ENCODE measurements at places on chromosomes 2 and 18. TPM values are rescaled to one million over a fixed set of nuclear protein-coding genes. Genes with fewer than 3 reads are reported as not detected.

The MEP1B gene
- 0.38 TPM for total RNA-seq

The ZNF521 gene
- 13.2 TPM for total RNA-seq

DNA sequence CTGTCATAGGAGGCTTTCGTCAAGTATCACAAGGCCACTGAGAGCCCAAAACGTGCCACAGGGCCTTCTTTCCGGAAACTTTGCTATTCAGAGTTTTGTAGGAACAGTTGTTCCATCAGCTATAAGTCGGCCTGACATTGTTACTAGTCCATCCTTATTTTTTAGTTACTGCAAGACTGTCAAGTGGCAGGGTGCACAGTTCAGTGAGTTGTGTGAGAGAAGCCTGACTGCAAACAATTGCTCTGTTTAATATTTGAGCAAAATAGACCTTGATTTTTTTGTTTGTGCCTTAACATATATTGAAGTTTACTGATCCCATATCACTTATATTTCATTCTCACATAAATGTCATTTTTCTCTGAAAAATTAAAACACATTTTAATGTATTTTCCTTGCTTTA, 110.1 kb downstream of the GALNT1 start:
- no peak for DNase-seq

GRCh38 chr18:44630118-44630517, 50.6 kb upstream of the SETBP1 start:
- DNase-seq, result no peak

GRCh38 chr2:49240608-49241007, 86.3 kb upstream of the FSHR start:
- no peak for DNase-seq

The MLPH gene
- 7.8 TPM for total RNA-seq

The FAM110C gene
- 0.06 TPM for total RNA-seq
